ENCODE measurements at places on chromosomes 2 and 18. TPM values are rescaled to one million over a fixed set of nuclear protein-coding genes. Genes with fewer than 3 reads are reported as not detected.

DNA sequence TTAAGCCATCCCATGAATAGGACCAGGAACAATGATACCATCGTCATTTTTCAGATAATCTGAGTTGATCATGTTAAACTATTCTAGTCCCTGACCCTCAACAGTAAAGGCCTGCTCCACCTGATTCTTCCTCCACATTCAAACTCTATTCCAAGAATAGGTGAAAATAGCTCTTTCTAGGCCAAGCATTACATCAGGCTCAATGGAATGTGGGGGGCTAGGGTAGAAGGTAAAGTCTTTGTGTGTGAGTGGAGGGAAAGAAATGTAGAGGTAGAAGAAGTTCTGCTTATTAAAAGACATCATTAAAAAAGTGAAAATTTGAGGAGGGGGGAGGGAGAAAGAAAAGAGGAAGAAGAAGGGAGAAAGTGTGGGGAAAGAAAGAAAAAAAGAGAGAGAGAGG, 653.3 kb upstream of the PKDCC start:
- no peak for DNase-seq

DNA sequence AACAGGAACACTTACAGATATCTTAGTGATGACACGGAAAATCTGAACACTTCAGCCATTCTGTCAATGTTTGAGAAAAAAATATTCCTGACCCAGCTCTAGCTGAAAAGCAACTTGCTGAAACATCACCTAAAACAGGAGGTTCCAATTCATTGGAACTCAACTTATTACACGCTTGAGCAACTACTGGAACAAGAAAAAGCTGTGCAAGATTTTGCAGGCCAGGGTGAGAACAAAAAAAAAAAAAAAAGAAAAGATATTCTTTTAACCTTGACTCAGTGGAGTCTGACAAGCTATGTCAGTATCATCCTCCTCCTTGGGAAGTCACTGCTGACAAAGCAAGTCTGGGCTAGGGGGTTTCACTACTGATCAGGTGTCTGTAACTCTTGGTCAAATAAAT, 351.0 kb downstream of the SS18 start:
- no peak for DNase-seq

GRCh38 chr2:219603771-219604170, 6.1 kb downstream of the STK11IP start:
- DNase-seq = no peak

DNA sequence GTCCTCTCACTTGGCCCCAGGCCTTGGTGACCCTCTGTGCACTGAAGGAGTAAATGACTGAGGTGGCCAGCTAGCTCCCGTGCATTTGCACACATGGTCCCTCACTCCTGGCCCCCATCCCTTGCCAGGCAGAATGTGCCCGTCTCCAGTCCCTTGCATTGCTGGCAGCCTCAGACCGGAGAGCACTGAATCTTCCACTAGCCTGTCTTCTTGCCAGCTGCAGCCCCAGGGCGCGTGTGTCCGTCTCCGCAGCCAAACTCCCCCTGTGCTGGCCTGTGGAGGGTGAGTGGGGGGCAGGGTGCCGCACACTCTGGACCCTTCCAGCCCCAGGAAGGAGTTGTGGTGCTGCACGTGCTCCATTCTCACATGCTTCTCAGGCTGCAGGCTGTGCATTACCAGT, 35.9 kb downstream of the INPP4A start:
- DNase-seq = no peak

GRCh38 chr2:39183673-39184072, 60.1 kb downstream of the CDKL4 start:
- no peak for DNase-seq

GRCh38 chr2:138493334-138493733, 8.2 kb upstream of the SPOPL start:
- DNase-seq = no peak

DNA sequence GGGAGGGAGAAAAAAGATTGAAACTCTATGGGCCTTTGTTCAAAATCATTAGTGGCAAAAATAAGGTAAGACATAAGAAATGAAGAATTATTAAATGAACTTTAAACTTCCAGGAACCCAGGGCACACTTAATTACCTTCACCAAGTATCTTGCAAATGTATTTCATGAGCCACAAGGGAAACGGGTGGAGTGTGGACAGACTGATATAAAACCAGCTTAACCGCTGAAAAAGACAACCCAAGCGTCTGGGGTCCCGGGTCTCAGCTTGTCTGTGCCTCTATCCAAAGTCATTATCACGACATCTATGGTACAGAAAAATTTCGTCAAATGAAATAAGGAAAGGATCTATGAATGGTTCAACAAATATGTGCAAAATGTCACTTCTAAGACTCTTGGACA, 13.9 kb upstream of the MBOAT2 start:
- DNase-seq = no peak

DNA sequence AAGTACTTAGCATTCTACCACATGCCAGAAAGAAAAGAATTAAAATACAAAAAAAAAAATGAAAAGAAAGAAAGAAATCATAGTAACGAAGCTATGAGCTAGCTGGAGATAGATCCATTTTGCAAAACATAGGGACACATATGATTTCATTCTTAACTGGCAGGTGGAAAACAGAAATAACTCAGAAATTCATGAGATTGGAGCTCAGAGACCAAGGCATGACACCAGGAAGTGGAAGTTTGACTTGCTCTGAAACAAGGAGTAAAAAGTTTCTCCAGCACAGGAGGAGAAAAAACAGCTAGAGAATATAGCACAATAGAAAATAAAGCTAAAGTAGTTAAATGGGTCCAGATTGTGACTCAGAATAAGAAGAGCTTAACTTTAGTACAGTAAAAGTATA, 278.1 kb downstream of the ZEB2 start:
- DNase-seq = no peak

- no peak for DNase-seq
Observed at GRCh38 chr2:30098266-30099005, 48.4 kb upstream of the YPEL5 start.

FBXO36 gene
- 2.1 TPM for polyA plus RNA-seq

ZDBF2 gene
- 8.1 TPM for polyA plus RNA-seq

EVX2 gene
- polyA plus RNA-seq = not detected

ZAP70 gene
- 3.6 TPM for polyA plus RNA-seq

Data from hindlimb muscle (tissue), 1 donor.